ENCODE measurements at places on chromosomes 13 and 19.

- DNase-seq: no peak
These were observed 330.2 kb downstream of the KLF12 start for GRCh38 chr13:73803997-73804396.

- DNase-seq: no peak
These were observed 100.0 kb downstream of the GADD45B start for GRCh38 chr19:2575734-2576481.

GRCh38 chr19:1657746-1658145, 5.3 kb upstream of the TCF3 start:
- no peak for DNase-seq

DNA sequence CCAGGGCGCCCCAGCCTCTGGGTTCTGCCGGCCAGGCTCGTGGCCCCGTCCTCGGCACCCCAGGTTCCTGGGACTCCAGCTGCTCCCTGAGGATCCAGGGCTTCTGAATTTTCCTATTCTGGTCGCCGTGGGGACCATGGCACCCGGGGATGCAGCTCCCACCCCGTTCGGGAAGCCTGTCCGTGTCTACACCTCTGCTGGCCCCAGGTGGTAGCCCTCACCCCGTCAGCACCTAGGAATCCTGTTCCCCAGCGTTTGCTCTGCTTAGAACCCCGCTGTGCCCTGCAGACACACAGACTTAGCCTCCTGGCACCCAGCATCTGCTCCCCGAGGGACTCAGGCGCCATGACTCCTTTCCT, 960 bp downstream of the PPFIA3 start:
- DNase-seq: no peak

DNA sequence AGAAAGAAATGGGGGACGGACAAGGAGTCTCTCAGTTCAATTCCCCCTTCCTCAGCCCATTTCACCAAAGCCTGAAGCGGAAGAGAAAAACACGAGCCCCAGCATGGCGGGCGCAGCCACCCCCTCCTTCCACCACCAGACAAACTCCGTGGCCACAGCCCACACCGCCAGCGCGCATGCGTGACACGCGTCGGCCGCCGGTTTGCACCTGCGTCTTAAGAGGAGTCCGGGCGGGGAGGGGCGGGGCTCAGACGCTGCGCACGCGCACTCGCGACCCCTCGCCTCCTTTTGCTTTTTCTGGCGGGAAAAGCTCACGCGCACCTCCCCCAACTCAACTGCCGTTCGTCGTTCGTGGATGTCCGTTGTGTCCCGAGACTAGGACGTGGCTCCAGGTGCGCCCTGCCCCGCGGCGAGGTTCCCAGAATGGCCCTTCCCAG, at the start of gene KASH5:
Gene KASH5 (plus strand): TSS at position 314 of the 437 bp plus-strand sequence. CDS start 2,635 bp downstream, outside the sequence.
- peak; percentile 84 for DNase-seq

GRCh38 chr13:102443249-102443648, 41.4 kb upstream of the FGF14 start:
- no peak for DNase-seq

DNA sequence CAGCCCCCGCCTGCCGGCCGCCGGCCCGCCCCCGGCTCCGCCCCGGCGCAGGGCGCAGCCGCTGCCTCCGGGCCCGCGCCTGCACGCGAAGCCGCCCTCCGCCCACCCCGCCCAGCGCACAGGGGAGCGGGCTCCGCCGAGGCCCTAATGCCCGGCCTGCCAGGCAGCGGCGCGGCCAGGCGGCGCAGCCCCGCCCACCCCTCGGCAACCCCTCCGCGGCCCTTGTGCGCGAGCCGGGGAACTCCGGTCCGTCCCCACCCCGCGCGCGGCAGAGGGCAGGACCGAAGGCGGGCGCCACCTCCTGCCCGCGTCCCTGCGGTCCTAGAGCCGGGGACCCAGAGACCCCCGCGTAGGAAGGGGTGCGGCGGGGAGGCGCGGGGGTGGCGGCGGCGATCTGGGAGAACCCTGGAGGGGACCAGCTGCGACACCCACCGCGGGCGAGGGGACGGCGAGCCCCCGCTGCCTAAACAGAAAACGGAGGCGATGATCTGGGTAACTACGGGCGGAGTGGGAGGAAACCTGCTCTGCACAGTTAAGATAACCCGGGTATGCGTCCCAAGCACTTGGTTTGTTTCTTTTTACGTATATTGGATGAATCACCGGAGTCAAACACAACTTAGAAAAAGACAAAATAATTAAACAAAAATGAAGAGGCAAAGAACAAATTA, 350 bp upstream of the USP12 start:
- peak; percentile 77 for DNase-seq

DNA sequence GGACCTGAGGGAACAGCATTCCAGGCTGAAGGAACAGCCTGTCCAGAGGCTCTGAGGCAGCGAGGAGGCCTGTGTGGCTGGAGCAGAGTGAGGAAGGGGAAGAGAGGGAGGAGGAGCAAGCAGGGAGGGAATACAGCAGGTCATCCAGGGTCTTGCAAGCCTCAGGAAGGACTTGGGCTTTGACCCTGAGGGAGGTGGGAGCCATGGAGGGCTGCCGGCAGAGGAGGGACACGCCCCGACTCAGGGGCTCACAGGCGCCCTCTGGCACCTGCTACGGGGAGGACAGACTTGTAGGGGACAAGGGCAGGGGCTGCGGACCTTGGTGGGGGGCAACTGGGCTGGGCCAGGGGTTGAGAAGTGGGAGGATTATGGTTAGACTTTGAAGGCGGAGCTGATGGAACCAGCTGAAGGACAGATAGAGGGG, 4.7 kb downstream of the TINCR start:
- DNase-seq: no peak

DNA sequence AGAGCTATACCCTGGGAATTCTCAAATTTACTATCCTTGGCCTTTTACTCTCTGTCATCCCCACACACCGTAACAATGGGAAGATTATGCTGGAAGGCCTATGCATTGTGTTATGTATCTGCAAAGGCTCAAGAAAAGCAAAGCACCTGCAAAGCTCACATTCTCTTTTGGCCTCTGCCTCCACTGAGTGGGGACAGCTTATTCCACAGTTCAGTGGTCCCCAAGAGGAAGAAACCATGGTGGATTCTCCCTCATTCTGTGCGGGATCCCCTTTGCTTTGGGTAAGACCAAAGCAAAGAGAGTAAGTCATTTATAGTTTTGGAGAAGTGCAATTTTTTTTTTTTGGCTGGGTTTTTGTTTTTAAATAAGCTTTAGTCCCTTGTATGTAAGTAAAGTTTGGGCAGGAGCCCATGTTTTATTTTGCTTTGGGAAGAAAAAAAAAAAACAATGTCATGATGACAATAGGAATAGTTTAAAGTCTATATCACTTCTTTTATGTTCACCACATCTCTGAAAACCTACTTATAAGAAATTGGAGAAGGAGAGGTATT, 530.6 kb downstream of the FGF9 start:
- DNase-seq: no peak

DNA sequence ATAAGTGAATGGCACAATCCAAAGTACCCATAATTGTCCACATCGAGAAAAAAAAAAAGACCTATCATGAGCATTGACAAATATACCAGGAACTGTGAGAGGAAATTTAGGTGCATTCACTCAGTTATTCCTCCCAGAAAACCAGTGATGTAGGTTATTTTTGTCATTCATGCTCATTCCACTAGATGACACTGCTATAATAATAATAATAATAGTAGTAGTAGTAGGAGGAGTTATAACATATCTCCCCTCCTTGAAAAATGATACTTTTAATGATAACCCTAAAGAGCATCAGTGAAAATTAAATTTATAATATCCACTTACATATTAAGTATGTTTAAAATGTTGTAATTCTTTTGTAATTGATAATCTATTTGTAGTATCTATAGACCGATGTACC, 463.9 kb upstream of the MIR17HG start:
- no peak for DNase-seq

- DNase-seq: no peak
These were observed 9.0 kb downstream of the CHAMP1 start for GRCh38 chr13:114323349-114323748.

DNA sequence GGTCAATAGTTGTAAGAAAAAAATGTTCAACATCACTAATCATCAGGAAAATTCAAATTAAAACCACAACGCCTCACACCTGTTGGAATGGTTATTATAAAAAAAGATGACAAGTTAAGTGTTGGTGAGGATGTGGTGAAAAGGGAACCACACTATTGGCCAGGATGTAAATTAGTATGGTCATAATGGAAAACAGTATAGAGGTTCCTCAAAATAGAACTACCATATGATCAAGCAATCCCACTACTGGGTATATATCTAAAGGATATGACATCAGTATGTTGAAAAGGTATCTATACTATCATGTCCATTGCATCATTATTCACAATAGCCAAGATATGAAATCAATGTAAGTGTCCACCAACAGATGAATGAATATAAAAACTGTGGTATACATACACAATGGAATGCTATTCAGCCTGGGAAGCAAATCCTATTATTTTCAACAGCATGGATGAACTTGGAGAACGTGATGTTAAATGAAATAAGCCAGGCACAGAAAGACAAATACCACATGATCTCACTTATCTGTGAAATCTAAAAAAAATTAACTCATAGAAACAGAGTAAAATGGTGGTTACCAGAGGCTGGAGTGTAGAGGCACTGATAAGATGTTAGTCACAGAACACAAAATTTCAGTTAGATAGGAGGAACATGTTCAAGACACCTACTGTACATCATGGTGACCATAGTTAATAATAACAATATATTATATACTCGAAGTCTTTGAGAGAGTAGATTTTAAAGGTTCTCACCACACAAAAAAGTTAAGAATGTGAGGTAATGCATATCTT, 56.6 kb downstream of the TBC1D4 start:
- DNase-seq: no peak

GRCh38 chr13:82165396-82166174, 1716.7 kb downstream of the SLITRK1 start:
- no peak for DNase-seq

GRCh38 chr19:556611-557382, 12.9 kb downstream of the GZMM start:
- DNase-seq: no peak

DNA sequence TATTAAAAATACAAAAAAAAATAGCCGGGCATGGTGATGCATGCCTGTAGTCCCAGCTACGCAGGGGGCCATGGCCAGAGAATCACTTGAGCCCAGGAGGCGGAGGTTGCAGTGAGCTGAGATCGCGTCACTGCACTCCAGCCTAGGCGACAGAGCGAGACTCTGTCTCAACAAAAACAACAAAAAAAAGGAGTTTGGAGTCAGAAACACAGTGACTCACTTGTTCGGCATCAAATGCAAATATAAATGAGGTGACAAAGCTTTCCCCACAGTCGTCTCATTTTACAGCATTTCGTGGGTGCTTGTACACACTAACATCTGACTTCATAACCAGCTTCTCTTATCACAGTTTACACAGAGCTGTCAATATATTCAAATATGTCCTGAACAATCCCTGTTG, 11.0 kb downstream of the ZNF665 start:
- DNase-seq: no peak

DNA sequence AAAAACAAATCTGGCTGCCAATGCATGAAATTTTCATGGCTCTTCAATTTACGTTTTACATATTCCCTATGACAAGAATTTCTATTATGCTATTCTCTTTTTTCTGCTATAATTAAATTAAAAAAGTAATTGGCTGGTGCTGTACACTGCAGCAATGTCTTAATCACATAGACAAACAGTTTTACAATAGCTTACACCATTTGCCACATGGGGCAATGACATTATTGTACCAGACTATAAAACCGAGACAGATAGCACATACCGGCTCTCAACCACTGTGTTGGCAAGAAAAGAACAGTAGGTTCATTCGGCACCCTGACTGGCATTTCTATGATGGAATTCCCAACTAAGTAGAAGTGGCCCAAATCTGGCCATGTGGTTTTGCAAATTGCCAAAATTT, 67.7 kb downstream of the DACH1 start:
- DNase-seq: no peak

DNA sequence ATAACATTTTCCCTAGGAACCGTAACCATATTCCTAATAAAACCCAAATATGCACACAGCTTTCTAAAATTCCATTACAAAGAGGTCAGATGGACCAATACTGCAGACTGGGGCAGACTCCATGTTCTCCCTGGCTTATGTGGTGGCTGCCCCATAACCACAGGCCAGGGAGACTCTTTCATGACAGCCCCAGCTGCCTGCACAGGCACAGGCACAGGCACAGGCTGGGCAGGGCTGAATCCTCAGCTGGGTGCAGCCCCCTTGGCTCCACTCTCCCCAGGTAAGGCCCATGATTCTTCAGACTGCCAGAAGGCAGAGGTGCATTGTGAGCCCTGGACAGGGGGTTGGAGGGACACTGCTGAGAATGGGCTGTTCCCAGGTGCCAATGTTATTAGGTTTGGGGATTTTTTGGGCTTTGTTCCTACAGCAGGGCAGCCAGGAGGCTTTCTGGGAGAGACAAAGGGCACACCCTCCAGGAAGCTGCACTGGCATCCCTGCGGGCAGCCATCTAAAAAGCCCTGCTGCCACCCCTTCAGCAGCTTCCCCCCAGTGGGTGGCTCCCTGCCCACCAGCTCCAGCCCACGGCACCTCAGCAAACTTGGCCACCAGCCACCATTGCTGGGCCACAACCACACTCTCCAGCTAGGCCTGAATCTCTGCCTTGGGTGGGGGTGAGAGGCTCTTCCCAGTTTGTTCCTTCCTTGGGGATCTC, 20.0 kb downstream of the DOCK9 start:
- DNase-seq: no peak

DNA sequence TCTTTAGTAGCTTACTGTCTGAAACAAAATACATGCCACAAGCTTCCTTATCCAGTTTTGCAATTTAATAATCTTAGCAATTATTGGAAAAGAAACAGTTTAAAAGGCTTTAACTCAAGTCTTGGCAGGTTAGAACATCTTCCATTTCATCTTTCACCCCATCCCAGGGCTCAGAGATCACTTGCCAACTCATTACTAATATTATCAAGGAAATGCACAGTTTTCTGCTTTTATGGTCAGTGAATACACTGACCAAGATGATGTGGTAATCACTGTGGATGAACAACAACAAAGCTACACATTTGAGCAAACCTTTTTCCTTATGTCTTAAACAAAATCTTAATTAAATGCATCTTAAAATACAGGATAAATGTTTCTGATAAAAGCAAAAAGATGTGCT, 48.0 kb upstream of the ITM2B start:
- no peak for DNase-seq

GRCh38 chr19:8700956-8701355, 2.4 kb upstream of the ACTL9 start:
- no peak for DNase-seq

Measured in central memory CD8-positive, alpha-beta T cell (primary cell).